SK-N-MC (cell line): ENCODE measurements at places on chromosomes 3 and 15.
A peak's percentile ranks its signal among the peaks of the same experiment; 100 is the strongest.

DNA sequence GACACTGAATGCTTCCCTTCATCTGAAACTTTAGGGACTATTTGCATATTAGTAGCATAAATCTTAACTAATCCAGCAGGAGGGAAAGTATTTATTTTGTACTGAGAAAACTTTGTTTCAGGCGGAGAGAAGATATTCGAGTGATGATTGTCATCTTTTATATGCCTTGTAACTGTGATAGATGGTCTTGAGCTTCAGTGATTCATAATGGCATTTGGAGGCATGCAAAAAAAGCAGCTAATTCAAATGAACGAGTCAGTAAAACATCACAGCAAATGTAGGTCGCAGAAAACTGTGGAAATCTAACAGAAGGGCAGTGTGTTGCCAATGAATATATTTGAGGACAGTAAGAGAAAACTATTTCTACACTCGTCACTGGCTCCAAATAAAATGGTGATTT is 643.7 kb upstream of the NAALADL2 start:
- DNase-seq = no peak

- DNase-seq = no peak
These were observed 875.4 kb downstream of the ROBO2 start for GRCh38 chr3:77915336-77915735.

GRCh38 chr3:16520241-16520969 is 6.9 kb upstream of the RFTN1 start:
- no peak for DNase-seq

DNA sequence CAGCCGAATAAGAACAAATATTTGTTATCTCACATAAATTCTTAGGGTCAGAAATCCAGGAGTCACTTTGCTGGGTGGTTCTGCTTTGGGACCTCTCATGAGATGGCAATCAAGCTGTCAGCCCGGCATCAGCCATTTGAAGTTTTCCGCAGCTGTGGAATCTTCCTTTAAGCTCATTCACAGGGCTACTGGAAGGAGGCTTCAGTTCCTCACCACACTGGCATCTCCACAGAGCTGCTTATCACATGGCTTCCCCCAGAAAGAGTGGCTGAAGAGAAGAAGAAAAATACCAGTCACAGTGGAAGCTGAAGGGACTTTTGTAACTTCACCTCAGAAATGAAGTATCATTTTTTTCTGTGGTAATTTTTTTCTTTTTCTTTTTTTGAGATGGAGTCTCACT is 267.7 kb downstream of the CHL1 start:
- DNase-seq = no peak

DNA sequence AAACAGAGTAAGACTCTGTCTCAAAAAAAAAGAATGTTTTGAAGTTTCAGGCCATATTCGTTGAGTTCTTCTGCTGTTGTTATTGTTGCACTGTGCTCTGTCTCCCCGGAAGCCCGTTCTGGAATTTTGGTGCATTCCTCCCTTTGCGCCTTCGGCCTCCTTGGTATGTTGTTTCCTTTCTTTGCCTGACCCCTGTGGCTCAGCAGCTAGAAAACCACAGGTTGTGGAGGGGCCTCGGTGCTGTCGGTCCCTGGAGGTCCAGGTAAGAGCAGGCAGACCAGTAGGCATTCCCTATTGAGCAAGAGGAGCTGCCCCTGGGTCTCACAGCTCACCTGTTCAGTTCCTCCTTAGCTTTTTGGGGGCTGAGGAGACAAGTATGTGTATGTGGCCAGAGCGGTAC is 51.0 kb upstream of the DLG1 start:
- DNase-seq = no peak

DNA sequence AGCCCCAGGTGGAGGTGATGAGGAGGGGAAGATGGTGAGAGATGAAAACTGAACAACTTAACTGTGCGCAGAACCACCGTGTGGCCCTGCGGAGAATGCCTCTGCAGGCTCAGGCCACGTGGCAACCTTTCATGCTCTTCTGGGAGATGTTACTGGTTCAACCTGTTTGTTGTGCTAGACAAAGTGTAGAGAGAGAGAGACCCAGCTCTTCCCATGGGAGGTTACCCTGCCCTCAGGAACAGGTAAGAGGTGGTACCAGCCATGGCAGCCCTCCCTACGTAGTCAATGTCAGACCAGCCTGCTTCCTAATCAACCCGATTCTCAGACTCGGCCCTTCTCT is 37.0 kb upstream of the HACD2 start:
- DNase-seq = no peak

GRCh38 chr15:74907163-74907870 is 666 bp upstream of the FAM219B start:
- DNase-seq = no peak

DNA sequence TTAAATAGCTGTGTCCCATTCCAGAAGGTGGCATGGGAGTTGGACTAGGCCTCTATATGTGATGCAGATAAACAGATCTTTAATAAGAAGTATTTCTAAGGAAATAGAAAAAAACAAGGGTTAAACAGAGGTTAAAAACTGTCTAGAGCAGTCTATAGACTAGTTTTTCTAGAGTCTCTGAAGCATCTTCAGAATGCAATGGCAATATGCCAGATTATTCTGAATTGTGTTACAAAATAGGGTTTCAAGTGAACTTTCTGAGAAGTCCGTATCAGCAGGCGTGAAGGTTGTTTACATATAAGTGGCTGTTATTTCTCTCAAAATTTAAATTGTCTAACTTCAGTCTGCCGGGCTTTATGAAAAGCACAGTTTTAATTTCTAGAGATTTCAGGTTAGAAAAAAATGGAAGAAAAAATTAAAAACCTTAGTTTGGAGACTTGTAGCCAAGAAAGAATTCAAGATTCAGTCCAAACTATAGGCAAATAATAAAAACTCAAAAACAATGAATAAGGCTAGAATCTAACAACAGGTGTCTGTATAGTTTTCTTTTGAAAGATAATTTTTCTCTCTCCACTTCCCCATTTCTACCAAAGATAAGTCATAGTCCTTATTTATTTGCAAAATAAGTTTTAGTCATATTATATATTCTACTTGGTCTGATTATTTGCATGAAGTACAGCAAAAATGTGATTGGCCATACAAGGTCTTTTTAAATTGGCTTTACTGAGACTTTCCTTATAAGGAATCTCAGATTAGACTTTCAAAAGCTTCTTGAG is 55.2 kb downstream of the OSTN start:
- no peak for DNase-seq

DNA sequence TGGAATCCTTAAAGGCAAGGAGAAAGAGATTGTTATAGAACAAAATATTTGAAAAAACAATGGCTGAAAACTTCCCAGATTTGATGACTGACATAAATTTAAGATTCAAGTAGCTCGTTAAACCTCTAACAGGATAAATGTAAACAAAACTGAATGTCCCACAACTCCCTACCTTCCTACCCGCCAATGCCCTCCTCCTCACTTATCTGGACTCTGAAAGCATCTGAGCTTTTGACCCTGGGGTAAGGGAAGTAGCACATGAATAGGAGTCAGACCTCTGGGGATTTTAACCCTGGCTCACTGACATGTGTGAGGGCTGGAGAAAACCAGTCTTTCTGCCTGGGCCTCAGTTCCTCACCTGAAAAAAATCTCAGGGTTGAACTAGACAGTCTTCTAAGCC is 26.9 kb downstream of the CYP19A1 start:
- no peak for DNase-seq

GRCh38 chr3:9247941-9248521 is 1.4 kb downstream of the SRGAP3 start:
- DNase-seq = no peak

GRCh38 chr3:8128686-8129085 is 372.9 kb upstream of the LMCD1 start:
- DNase-seq = no peak

DNA sequence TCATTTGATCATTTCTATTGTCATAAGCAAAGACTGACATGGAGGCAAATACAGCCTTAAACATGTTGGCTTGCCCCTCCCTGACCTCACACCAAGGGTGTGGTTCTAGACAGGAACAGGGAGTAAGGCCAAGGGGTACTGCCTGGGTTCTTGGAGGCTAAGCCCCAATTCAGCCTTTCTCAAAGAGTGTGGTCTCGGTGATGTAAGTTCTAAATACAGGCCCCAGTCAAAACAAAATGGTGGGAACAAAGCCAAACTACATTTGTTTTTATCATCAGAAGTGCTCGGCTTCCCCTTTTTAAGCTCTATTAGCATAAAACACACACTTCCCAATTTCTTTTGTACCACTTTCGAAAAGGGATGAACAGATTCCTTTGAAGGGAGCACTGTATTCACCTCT is 129.5 kb downstream of the ATP8B4 start:
- no peak for DNase-seq

- no peak for DNase-seq
These were observed 136.9 kb downstream of the FRMD5 start for GRCh38 chr15:44058126-44058525.

DNA sequence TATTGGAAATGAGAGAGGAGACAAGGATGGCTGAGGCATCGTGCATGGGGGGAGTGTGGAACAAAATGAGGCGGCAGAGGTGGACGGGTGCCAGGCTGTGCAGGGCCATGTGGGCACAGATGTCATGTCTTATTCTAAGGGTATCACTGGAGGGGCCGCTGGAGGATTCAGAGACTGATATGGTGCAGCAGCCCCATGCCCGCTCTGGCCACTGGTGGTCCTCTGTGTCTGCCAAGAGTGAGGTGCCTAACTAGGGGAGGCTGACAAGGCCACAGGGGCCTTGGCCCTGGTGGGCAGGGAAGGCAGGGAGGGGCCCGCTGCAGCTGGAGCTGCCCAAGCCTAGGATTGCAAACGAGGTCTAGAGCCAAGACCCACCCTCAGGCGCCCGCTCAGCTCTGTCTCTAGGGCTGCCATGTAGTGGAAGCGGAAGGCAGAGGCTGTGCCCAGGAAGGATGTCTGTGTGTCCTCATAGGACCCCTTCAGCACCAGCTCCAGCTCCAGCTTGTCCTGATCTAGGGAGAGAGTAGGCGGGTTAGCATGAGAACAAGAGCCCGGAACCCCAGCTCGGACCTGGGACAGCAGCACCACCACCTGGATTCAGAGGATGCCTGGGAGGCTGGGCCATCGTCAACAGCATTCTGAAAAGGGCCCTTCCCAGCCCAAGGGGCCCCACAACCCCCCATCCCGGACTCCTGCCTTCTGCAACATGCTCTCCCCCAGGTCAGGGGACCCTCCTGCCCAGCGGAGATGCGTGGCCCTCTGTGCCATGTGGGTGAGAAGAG is 11.3 kb downstream of the PLA2G4D start:
- no peak for DNase-seq

- no peak for DNase-seq
These were observed 15.4 kb upstream of the APEH start for GRCh38 chr3:49658711-49659110.

GRCh38 chr3:146493221-146493620 is 23.9 kb upstream of the PLSCR2 start:
- DNase-seq = no peak

- DNase-seq = no peak
These were observed 28.4 kb upstream of the EPHB3 start for GRCh38 chr3:184532940-184533732.

GRCh38 chr15:89787944-89788343 is 11.8 kb downstream of the MESP2 start:
- DNase-seq = no peak

DNA sequence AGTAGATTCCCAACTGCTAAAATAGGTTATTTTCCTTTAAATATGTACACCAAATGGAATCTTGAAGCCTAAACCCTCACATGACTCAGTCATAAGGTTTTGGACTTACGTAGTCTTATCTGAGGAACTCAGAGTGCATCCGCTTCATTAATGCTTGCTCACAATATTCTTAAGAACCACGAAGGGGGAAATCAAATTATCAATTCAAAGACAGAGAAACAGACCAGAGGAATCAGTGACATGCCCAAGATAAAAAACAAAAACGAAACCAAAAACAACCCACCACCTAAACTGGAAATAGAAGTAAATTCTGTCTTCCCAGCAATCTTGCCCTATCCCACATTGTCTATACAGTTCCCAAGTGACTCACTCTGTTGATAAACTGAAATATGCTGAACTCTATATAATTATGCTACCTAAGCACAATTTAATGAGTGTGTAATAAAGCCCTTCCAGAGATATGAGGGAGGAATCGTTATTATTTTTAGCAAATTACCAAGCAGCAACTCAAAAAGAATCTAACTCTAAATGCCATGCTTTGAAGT is 135.4 kb upstream of the CBLB start:
- peak; percentile 40 for DNase-seq

- no peak for DNase-seq
These were observed 14.3 kb downstream of the TOMM70 start for GRCh38 chr3:100386437-100387074.

- no peak for DNase-seq
These were observed 113.1 kb upstream of the NR2E3 start for GRCh38 chr15:71697236-71697635.

DNA sequence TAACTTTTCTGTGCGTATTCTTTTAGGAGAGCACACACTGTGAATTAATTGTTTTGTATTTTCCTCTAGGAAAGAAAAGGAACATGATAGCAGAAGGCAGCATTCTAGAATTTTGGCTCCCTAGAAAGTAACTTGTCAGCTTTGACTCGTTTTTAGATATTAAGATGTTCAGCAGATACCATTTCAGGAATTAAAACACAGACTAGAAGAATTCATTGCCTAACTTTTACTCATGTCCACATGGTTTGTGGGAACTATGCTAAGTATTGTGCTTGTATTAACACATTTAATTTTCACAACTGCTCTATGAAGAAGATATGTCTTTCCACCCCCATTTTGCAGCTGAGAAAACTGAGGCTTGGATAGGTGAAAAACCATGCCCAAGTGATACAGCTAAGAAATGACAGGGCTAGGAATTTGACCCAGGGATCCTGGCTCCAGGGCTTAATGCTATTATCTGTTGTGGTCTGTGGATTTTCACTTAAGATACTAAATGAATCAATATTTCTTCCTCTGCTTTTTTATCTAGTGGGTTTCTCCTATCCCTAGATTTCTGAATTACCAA is 128.8 kb downstream of the MITF start:
- no peak for DNase-seq

GRCh38 chr3:183393625-183394024 is 34.8 kb downstream of the MCF2L2 start:
- DNase-seq = no peak

GRCh38 chr3:134003066-134003465 is 26.7 kb downstream of the SLCO2A1 start:
- DNase-seq = no peak

- DNase-seq = no peak
These were observed 76.9 kb downstream of the TIMP4 start for GRCh38 chr3:12081826-12082225.

DNA sequence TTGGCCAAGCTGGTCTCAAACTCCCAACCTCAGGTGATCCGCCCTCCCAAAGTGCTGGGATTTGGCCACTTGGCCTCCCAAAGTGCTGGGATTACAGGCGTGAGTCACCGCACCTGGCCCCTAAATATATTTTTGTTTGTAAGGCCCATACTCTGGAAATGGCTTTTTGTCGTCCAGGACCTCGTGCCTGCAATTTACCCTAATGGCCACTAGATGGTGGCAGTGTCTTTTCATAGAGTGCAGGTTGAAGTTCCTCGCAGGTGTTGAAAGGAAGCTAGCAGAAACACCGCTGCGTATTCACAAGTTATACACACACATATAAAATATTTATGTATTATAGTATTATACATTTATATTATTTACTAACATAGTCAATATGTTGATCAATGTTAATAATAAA is 97.2 kb downstream of the LRTM1 start:
- DNase-seq = no peak
